ENCODE measurements at places on chromosomes 12 and 14.
A peak's percentile ranks its signal among the peaks of the same experiment; 100 is the strongest.

GRCh38 chr14:91115986-91116770 lies 2.3 kb downstream of the DGLUCY start:
- DNase-seq, result no peak

DNA sequence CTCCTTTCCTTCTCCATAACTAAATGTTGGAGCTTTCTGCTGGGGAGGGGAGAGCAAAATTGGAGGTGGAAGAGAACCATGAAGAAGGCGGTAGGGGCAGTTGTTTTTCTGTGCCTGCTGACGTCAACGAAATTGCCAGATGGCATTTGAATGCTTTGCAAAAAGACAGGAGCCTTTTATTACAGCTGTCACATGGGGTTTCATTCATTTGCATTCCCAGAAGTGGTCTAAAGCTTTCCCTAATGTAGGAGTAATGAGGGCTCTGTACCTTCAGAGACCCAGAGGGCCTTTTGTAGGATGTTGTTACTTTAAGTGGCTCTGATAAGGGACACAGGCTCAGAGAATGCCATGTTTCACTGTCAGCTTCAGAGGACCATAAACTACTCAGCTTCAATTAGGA lies 107.1 kb upstream of the SLCO1C1 start:
- no peak for DNase-seq

GRCh38 chr12:113479590-113480335 lies 8.1 kb upstream of the LHX5 start:
- no peak for DNase-seq

DNA sequence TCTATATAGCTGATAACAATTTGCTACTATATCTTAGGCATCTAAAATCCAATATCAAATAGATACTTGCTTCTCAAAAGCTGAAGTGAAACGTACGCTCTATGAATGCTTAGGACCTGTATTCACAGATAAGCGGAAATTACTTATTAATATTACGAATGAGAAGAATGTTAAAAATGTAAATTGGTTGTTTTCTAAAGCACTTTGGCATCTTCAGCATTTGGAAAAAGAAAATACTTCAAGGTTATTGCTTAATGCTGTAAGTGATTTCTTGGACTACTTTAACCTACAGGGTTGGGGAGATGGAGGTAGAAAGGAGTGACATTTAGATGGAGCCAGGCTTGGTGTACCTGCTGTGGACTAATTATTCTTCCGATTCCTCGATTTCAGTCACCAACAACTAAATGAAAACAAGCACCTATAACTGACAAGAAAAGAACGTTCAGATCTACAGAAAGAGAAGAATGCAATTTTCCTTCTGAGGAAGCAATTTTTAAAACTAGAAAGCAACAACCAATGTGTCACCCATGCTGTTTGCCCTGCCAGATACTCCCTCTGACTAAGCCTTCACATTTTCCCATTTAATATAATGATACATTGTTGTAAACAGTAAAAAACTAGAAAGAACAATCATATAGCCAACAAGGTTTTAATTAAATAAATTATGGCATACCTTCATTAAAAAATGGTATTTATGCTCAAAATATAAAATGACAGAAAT lies 49.3 kb downstream of the SLC25A21 start:
- DNase-seq, result no peak

DNA sequence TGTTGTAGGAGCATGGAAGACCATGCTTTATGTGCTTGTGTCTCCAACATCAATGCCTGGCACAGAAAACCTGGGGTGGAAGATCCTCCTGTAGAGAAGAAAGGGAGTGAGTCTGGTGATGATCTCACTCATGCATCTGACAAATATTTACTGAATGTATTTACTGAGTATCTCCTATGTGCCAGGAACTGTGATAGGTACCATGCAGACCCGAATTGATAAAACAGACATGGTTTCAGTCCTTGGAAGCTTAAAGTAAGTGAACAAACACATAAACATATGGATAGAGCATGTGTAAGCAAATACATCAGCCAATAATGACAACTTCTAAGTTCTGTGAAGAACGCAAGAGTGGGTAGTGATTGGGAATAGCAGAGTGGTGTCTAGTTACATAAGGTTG lies 117.0 kb upstream of the CCDC198 start:
- no peak for DNase-seq

DNA sequence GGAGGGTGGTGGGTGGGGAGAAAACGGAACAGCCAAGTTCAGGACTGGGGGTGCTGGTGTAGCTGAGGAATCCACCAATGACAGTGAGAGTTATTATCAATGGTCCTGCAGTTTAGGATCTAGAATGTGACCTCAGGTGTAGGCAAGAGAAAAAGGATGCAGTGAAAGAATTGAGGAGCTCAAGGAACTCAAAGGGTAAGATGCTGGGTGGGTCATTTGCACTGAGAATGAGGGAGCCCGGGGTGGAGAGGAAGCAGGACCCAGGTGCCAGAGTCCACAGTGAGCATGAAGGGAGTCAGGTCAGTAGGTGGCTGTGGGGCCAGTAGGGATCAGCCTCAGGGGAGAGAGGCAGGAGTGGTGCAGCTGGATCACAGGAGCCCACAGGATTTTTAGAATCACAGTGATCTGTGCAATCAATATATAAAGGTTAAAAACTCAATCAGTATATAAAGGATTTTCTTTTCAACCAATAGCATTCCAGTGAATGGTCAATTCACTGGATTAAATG lies 3.2 kb upstream of the KRT7 start:
- no peak for DNase-seq

GRCh38 chr14:59161561-59162175 lies 26.8 kb upstream of the DAAM1 start:
- peak; percentile 76 for DNase-seq

- no peak for DNase-seq
These were observed 23.1 kb downstream of the ENTPD5 start for GRCh38 chr14:73995977-73996378.

GRCh38 chr12:131441638-131442336 lies 269.1 kb upstream of the SFSWAP start:
- no peak for DNase-seq

- no peak for DNase-seq
These were observed 56.2 kb downstream of the APOBEC1 start for GRCh38 chr12:7609495-7609894.

- no peak for DNase-seq
These were observed 106.4 kb downstream of the PRKD1 start for GRCh38 chr14:29821242-29821641.

DNA sequence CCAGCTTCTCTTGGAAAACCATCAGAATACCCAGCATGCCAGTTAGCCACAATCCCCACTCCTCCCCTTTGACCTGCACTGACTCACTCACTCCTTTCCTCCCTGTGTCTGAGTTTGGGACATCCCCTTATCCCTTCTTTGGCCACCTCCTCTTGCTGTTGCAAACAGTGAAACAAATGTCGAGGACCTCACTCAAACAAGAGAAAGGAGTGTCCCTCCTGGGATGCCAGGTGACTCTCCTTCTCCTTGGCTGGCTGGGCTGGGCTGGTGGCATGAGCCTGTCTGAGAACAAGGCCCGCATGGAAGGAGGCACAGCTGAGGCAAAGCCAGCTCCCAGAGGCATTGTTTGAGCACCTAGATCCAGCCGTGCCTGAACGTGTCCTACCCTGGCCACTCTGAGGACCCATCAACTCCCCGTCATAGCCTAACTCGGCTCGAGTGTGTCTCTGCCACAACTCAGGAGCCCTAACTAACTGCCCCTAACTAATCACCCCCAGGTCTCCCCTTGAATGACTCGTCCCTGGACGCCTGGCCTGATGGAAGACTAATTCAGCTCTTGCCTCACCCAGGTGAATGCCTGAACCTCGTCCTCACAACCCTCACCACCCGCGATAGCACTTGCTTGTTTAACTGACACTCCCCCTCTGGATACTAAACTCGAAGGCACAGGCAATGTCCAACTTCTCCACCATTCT lies 43.0 kb downstream of the NCOR2 start:
- no peak for DNase-seq
